Transverse colon (tissue), 4 donors: ENCODE measurements at places on chromosomes 1 and 21.

DNA sequence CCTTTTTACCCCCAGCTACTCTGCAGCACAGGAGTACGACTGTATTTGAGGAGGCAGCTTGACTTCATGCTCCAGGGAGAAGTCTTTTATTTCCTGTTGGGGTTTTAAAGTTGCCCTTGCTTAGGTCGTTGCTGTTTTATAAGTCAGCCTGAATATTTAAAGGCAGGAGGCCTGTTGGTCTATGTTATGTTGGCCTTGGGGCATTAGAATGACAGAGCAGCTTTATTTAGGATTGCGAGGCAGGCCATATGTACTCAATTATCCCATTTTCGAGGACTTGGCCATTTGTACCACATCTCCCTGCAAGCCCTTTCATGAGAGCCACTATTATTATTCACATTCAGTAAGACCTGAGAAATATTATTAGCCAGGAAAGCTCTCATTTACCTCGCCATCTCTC is 47.0 kb downstream of the KIF26B start:
- DNase-seq: no peak

GRCh38 chr1:16882986-16883385 is 12.8 kb upstream of the RNU1-2 start:
- DNase-seq: no peak

- DNase-seq: no peak
Measured at GRCh38 chr1:62457955-62458354, 21.1 kb downstream of the USP1 start.

DNA sequence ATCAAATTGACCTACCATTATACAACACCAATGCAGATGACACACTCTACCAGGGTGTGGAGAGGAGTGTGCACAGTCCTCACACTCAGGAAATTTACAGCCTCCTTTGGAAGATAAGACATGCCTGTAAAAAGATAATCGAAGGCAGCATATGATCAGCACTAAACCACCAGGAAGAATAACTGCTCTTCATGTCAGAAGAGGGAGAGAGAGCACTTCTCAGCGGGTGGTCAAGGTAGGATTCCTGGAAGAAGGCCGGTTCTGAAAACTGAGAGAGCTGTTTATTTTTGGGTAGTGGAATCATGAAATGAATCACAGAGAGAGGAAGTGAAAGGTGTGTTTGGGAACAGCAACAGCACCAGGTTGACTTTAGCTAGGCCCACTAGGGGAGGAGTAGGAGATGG is 14.0 kb upstream of the ZNF697 start:
- peak; percentile 9 for DNase-seq

DNA sequence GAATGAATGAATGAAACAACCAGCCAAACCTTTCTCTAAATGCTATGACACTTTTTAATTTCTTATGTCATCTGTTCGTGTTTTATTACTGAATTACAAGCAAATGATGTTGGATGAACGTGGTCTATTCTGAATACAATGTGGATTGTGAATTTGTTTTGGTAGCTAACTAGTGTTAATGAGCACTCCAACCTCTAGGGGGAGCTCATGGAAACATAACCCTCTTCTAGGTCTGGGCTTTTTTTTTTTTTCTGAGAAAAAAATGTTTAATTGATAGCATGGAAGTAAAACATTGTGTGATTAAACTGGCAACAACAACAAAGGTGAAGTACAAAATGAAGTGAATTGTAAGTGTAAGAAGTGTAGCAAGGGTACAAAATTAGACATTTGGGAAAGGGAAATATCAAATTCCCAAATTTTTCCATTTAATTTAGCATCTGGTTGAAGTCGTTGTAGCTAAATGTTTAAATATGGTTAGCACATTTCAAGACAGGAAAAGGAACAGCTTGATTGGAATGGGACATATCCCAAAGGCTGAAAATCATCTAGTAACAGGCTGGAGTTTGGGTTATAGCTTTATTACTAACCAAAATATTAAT is 42.6 kb upstream of the PTGS2 start:
- no peak for DNase-seq

GRCh38 chr1:47574451-47575165 is 136.8 kb downstream of the FOXD2 start:
- no peak for DNase-seq

DNA sequence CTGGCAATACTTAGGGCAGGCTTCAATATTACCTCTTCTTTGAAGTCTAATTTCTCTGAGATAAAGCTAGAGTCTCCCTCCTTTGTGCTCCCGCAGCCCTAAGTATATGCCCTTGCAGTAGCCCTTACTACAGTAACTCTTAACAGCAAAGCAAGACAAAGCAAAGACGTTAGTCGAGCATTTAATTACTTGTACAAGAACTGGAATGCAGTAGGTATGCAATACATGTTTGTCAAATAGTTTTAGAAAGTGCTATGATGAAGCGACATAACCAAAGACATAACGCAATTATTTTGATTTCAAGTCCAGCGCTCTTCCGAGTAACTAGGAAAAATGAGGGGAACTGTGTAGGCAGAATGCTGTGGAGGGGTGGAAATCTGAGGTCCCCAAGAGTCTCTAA is 1.6 kb downstream of the P3H1 start:
- DNase-seq: no peak

- DNase-seq: no peak
Measured at GRCh38 chr1:19737104-19737825, 62.5 kb downstream of the TMCO4 start.

GRCh38 chr1:167955915-167956314 is 19.0 kb upstream of the MPC2 start:
- DNase-seq: no peak

- no peak for DNase-seq
Measured at GRCh38 chr1:41799723-41800122, 119.0 kb downstream of the HIVEP3 start.

- no peak for DNase-seq
Measured at GRCh38 chr1:102550729-102551384, 554.1 kb upstream of the OLFM3 start.

DNA sequence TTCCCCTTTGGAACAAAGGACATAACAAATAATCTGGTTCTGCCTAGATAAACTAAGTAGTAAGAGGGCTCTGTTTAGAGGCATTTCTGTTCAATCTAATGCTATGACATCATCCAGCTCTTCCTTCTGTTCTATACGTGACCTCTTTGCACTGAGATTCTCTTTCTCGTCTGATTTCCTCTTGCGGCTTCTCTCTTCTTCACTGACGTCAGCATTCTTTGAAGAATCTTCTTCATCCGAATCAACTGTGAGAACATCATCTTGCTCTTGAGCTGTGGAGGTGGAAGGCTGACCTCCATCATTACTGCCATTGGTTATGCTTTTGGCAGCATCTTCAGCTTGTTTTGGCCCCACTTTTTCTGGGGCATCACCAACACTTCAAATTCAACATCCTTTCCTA is 130.4 kb downstream of the HS2ST1 start:
- DNase-seq: no peak

GRCh38 chr1:20380616-20381035 is 90.0 kb downstream of the VWA5B1 start:
- no peak for DNase-seq

DNA sequence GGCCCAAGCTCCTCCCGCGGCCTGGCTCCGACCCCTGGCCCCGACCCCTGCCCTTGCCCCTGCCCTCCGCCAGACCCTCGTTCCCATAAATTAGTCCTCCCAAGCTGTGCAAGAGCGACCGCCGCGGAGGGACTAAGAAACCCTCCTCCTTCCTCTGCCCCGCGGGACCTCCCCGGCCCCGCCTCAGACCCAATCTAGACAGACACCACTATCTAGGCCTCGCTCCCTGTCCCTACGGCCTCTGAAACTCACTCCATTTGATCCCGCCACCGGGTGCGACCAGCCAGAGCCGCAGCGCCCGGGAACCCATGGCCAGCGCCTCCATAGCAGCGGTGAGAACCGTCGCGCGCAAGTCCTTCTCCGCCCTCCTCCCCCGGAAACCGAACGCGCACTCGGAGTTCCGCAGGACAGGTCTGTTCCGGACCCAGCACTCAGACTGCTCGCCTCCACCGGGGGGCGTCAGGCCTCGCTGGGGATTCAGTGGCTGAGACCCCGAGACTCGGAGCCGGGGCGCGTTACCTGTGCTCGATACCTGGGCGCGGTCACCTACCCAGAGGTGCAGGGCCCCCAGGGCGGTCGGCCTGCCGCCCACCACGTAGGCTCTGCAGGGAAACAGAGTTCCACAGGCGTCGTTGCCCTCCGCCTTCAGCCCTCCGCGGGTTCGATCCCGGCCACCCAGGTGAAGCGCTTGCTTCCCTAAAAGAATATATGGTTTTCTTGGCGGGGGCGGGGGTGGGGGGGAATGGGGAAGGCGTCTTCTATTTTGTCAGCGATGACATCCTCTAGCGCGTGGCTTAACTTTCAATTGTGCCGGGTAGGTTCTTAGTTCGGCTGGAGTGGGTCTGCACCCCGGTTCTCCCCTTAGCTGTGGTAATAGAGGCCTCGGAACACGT is at the start of gene MRPL39:
Gene MRPL39 (minus strand): TSS at position 331 of the 893 bp plus-strand sequence. CDS start 6 bp downstream, at position 325.
- DNase-seq: peak; percentile 89

- no peak for DNase-seq
Measured at GRCh38 chr21:41478319-41479177, 29.4 kb downstream of the TMPRSS2 start.

DNA sequence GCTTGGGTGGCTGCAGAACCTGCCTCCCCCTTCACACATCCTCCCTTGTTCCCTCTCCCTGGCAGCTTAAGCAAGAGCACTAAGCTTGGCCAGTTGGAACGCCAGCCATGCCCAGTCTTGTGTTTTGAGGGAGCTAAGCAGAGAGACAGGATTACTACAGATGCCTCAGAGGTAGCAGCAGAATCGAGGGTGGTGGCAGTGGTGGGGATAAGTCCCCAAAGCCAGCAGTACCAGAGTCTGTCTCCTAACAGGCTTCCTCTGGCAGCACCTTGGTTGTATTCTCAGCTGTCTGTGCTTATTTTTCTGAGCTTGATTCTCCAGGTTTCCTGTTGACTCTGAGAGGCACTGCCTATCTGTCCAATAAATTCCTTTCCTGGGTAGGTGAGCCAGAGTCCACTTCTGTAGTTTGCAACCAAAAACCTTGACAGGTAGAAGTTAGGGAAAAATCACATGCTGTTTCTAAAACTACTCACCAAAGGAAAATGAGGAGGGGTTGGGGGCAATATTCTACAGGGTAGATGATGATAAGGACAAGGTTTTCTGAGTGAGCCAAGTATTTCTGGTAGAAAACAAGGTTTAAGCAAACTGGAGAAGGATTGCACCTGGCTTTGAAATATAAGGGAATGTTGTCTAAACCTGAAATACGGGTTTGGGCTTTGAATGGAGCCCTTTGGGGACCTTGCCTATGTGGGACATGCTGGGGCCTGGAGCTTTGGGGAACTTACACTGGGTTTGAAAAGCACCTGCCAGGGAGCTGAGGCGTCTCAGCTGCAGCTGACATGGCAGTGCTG is 100.8 kb downstream of the PBX1 start:
- DNase-seq: peak; percentile 30

DNA sequence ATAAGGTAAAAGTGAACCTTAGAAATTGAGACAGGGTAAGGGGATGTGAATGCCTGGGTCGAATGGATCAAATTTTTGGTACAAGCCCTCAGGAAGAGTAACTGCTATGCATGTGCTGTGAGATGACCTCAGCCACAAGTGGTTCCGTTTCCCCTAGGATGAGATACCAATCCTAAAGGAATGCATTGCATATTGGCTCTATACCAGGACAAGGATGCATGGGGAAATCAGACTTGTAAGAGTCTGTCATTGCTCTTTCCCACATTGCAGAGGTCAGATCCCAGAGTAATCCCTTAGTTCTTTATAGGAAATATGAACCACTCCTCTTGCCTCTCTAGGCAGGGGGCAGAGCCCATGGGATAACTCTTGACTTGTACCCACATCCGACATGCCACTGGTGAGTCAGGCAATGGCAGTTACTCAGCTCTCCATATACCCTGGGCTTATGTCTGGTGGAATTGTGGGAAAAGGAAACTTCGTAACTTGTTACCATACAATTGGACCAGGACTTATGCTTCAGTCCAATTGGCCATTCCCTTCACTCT is 428.3 kb upstream of the ZRANB2 start:
- no peak for DNase-seq

- peak; percentile 35 for DNase-seq
Measured at GRCh38 chr1:65170511-65171142, 22.6 kb downstream of the AK4 start.

DNA sequence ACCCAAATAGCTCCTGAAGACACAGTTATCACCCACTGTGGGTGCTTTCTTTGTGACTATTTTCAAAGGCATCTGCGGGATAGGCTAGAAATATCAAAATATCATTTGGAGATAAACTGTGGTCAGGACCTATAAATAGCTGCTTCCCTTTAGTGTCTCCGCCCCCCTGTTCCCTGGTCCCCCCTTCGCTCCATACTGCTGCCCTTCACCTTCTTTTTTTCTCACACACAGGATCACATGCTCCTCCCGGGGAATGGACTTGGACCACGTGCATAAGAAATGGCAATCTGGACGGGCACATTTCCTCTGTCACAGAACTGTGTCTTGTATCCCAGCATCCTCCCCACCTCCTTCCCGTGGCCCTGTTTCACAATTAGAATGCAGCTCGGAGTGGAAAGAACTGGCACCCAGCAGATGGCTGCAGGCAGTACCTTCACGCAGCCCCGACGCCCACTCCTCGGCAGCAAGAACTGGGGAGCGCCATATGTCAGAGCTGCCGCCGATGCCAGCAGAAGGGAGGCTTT is 68.8 kb upstream of the SSX2IP start:
- no peak for DNase-seq

- no peak for DNase-seq
Measured at GRCh38 chr1:38486085-38486484, 373.5 kb downstream of the RRAGC start.

DNA sequence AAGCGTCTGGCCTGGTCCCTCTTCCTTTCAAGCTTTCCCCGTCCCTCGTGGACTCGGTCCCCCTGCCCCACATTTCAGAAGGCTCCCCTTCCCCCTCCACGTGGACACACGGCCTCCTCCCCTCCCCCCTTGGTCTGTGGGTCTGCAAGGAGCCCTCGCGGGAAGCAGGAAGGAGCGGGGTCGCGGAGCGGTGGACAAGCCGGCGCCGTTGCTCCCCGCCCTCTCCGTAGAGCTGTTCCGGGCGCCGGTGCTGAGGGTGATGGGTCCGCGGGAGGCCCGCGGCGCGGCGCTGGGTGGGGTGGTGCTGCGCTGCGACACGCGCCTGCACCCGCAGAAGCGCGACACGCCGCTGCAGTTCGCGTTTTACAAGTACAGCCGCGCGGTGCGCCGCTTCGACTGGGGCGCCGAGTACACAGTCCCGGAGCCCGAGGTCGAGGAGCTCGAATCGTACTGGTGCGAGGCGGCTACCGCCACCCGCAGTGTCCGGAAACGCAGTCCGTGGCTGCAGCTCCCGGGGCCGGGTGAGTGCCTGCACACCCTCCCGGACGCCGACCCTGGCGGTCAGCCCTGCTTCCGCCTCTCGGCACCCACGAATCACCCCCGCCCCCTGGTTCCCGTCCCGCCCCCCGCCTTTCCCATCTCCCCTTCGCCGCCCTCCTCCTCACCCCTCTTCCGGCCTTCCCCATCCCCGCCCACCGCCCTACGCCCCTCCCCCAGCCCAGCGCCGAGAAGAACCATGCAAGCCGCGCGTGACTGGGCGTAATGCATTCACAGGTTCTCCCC is 5.3 kb downstream of the FCRLB start:
- peak; percentile 85 for DNase-seq

GRCh38 chr1:206803221-206803730 is 31.0 kb upstream of the IL10 start:
- peak; percentile 60 for DNase-seq
